ENCODE measurements at places on chromosomes 6 and 20.
A peak's percentile ranks its signal among the peaks of the same experiment; 100 is the strongest.

DNA sequence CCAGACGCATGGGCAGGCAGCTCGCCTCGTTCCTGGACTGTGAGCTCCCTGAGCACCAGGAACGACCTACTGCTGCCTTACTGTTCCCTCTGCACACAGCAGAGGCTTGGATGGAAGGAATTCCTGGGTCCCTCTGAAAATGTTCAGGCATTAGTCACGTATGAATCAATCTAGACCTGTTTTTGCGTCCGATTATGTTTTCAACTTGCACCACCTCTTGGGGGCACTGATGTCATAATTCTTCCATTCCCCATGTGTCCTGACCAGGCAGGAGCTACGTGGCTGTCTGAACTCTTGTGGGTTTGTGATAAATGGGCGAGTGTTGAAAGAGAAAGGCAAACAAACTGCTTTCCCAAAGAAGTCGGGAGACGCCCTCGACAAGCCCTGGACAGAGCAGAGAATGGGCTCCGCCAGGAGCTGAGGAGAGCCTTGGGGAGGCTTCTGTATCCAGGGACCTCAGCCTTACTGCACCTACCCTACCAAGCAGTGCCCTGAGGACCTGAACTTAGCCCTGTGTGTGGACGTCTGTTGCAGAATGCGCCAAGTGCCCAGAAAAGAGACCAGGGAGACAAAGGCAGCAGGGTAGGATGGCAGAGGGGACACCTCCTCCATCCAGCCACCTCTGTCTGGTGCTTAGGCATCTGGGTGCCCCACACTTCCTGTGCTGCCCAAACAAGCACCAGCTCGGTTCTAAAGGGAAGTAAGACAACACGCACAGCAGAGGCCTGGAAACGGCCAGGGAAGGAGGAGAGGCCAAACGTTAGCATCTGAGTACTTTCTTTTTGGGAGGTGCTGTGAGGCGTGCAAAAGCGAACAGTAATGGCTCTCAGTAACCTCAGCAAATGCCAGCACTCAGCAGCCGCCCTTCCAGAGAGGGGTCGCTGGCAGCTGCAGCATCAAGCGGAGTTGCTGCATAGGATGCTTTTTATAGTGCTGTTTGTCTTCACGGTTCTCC lies 124.2 kb downstream of the LY86 start:
- DNase-seq = no peak

GRCh38 chr6:158684745-158685324 lies 35.0 kb downstream of the SYTL3 start:
- DNase-seq = no peak

- no peak for DNase-seq
Observed at GRCh38 chr6:125918681-125919566, 37.6 kb upstream of the HINT3 start.

DNA sequence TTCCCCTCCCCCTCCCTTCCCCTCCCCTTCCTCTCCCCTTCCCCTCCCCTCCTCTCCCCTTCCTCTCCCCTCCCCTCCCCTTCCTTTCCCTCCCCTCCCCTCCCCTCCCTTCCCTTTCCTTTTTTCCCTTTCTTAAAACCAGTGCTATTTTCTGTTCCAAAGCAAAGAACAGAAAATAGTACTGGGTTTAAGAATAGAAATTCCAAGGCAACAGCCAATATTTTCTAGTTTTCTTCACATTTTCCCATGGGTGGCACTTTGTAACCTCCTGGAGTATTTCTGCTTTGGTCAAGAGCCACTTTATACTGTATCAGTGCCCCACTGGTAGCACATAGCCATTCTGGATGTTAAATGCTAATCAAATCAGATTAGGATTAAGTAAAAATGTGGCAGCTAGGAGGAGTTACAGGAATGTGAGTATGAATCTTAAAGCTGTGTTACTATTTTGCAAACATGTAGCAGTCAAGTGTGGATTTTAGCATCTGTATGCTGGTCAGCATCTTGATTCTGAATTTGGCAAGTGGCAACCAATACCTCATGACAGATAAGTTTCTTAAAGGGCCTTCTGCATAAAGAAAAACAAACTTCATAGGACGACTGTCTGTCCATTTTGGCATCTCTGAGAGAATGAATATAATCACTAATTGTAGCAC lies 126.4 kb downstream of the CEP57L1 start:
- no peak for DNase-seq

DNA sequence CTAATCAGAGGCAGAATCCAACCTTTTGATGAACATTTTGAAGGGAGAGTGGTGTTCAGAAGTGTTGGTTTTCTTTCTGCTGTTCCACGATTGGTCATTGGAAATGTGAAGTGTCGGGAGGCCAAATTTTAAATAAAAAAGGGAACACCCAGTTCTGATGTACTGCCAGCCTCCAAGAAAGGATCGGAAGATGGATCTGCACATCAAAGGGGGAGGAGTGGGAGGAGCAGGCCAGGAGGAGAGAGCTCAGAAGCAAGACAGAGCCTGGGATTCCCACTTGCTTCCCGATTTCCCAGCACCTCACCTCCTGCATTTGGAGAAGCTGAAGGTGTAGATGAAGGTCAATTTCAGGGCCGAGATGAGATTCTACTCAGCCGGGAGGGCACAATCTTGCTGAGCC lies 55.9 kb upstream of the NAA20 start:
- no peak for DNase-seq

GRCh38 chr20:51331481-51331880 lies 211.0 kb downstream of the NFATC2 start:
- DNase-seq = no peak

GRCh38 chr6:14622085-14622484 lies 504.5 kb downstream of the CD83 start:
- DNase-seq = no peak

DNA sequence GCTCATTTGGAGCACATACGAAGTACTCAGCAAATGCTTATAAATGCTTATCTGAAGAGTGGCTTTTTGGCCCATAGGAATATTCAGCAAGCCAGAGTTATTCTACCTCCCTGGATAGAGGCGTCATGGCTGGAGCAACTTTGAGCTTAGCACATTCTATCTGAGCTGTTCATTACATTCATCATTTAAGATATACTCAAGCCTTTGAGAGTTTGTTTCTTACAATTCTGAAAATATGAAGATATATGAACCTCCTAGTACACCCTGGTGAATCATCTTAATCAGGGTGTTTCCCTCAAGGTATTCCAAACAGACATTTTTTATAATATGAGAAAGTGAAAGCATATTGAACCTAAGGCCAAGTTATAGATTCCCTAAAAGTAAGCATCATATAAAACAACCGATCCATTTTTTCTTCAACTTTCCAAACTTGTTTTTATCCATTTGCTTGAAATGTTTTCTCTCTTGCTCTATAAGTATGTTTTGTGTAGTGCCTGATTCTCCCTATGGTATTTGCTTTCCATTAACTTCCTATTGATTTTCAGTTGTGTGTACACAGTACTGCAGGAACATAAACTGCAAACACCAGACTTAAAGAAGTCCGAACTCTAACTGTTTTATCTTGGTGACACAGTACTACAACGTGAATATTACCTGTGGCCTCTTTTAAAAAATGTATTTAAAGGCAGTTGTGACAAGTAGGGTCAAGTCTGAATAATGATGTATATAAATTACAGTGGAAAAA lies 139.7 kb upstream of the PTPRK start:
- DNase-seq = no peak

DNA sequence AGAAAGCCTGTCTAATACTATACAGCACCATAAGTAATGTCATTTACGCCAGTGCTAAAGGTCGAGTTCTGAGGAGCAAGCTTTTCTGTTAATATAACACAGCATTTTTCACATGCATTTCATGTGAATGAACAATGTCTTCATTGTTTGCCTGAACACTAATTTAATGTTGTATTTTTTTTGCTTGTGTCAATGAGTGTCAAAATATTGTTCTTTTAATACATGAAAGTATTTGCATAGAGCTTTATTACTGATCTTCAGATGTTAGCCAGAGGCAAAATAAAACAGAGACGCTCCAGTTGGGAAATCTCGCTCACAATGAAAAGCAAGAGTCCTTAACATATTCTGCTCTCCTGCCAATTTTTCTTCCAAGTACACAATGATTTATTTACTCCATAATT lies 151.8 kb downstream of the FOXC1 start:
- DNase-seq = no peak

GRCh38 chr20:56592817-56593216 lies 36.3 kb upstream of the TFAP2C start:
- DNase-seq = no peak

DNA sequence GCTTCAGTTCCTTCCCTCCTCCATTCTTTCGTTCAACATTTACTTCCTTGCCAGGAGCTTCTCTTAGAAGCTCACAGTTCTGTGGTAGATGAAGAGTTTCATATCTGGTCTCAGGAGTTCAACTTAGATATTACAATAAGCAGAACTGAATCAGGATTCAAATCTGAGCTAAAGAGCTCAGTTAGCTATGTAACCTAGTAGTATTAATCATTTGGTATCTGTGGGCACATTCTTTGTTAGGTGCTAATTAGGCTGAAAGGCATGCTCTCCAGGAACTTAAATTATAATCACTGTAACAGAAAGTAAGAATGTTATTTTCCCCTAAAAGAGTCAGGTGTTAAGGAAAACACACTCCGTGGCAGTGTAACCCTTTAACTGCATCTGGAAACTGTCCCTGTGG lies 8.4 kb downstream of the ZNF76 start:
- no peak for DNase-seq

GRCh38 chr6:25363427-25363826 lies 84.3 kb downstream of the CARMIL1 start:
- DNase-seq = no peak

- DNase-seq = peak; percentile 63
Observed at GRCh38 chr20:34544109-34544796, 14.3 kb upstream of the MAP1LC3A start.

GRCh38 chr6:75273009-75273408 lies 11.6 kb downstream of the TMEM30A start:
- no peak for DNase-seq

DNA sequence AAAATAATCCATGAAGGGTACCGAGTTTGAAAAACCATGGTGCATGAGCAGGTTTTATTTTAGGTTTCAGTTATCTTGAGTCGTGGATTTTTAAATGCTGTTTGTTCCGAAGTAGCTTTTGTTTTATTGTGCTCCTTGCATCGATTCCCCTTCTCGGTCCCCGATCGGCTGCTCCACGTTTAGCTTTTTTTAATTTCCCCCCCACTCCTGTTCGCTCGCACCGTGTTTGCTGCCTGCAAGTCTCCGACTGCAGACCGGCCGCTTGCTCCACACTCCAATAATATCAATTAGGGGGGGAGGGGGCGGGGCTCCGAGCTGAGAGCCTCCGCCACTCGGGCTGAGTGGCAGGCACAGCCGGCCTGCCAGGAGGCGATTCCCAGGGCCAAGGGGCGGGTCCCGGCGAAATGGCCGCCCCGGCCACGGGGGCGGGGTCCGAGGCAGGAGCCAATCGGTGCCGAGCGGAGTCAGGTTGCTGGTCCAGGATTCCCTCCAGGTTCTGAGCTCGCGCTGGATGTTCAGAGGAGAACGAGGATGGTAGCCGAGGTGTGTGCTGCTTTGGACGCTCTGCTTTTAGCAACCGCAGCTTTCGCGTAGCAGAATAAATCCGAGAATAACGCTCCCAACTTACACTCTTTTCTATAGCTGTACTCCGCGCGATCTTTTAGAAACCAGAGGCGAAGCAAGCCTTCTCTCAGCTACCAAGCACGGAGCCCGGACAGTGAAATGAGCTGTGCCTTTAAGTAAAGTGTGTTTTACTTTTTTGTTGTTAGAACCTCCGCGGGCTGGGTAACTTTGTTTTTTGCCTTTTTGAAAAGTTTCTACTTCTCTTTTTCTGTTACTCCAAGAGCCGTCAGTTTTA lies at the start of gene EPHA7:
EPHA7 (minus strand) TSS at position 256 of the 859 bp plus-strand sequence; CDS start at position 38, 218 bp downstream.
- peak; percentile 95 for DNase-seq

DNA sequence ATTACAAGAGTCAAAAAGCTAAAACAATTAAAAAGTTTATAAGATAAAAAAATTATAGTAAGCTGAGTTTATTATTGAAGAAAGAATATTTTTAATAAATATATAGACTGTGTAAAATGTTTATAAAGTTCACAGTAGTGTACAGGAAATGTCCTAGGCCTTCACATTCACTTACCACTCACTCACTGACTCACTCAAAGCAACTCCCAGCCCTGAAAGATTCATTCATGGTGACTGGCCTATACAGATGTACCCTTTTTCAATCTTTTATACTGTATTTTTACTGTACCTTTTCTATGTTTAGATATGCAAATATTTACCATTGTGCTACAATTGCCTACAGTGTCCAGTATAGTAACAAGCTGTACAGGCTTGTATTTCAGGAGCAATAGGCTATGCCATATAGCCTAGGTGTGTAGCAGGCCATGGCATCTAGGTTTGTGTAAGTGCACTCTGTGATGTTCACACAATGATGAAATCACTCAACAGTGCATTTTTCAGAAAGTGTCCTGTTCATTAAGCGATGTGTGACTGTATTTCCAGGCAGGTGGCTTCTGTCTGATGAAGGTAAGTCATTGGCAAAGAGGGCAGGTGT lies 130.2 kb downstream of the BTBD3 start:
- no peak for DNase-seq

- no peak for DNase-seq
Observed at GRCh38 chr20:53621482-53622246, 28.0 kb upstream of the ZNF217 start.

DNA sequence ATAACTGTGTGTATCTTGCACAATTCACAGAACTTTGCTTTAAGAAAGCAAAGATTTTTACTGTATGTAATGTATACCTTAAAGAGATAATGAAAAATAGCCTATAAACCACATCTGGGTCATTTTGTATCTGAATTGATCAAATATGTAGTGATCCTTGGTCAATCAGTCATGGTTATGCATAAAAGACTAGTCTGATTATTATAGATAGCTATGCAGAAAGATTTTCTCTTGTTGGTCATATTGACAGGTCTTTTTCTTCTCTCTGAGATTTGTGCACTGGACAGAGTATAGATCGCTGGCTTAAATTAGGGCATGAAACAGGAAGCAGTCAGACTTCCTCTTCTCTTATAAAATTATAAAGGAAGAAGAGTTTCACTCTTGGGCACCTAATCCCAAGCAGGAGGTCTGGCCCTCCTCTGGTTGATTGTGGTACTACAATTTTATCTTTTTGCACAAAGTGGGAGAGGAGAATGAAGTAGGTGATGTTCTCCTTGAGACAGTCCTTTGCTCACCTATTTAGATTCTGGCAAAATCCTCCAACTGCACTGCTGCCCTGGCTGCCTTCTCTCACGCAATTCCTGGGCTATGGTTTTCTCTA lies 380.9 kb upstream of the RGS17 start:
- DNase-seq = no peak

DNA sequence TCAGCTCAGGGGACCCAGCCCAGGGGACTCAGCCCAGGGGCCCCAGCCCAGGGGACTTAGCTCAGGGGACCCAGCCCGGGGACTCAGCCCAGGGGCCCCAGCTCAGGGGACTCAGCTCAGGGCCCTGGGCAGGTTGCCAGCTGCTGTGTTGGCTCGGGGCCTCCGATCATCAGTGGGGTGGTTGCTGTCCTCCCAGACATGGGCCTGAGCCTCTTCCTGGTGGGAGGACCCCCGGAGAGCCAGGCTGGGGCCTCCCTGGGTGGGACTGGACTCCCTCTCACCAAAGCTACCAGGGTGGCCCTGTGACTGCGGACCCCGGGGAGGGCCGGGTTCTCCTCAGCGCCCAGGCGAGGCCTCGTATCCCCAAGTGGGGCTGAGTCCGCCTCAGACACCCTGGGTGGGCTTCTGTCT lies 4.4 kb downstream of the COL20A1 start:
- DNase-seq = no peak

GRCh38 chr20:58129721-58130151 lies 98.7 kb downstream of the ANKRD60 start:
- no peak for DNase-seq
